ENCODE measurements at places on chromosomes 2 and 18. TPM values are rescaled to one million over a fixed set of nuclear protein-coding genes. Genes with fewer than 3 reads are reported as not detected.

The IL1F10 gene
- total RNA-seq, result not detected

GRCh38 chr2:184041077-184041476 lies 557.3 kb upstream of the ZNF804A start:
- no peak for DNase-seq

GRCh38 chr2:179605341-179605740 lies 256.1 kb downstream of the ZNF385B start:
- DNase-seq, result no peak

DNA sequence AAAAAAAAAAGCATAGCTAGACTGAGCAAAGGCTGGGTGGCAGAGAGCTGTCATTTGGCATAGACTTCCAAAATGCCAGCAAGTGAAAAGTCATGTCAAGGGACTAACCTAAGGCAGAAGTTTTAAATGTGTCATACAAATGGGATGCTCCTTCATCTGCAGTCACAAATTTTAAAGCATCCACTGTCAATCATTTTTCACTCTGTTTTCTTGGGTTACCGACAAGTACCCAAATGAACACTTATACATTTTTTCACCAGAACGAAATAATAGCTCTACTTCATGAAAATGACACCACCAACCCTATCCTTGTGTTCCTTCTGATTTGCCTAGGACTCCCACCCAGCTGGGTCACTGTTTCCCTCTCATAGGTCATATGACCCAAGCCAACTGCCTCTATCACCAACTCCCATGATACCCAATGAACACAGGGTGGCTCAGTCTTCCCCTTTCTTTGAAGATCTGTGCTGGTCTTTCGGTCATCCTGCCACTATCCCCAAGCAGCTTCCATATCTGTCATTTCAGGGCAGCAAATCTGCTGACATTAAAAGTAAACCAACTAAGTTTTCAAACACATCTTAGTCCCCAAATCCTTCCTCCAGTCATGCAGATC lies 21.5 kb downstream of the KLF7 start:
- no peak for DNase-seq

The KLF7 gene
- total RNA-seq, result 20.7 TPM

GRCh38 chr2:72901426-72901825 lies 14.2 kb downstream of the SPR start:
- no peak for DNase-seq

The HOXD12 gene
- not detected for total RNA-seq
